Inflammatory macrophage (primary cell): ENCODE measurements at places on chromosomes 3 and 15.

DNA sequence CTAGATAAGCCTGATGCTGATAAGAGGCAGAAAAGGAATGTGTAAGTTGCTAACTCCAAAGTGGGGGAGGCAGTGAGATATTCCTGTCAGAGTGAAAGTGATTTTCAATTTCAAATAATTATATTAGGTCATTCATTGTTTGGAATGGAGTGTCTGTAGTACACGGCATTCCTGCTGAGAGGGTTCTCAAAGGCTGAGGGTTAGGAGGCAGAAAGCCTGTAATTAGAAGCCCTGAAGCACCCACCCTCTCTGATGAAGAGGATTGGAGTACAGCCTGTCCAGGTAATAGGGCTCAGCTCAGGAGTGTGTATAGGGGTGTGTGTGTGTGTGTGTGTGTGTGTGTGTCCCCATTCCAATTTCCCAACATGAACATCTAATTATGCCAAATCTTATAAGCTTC lies 486.8 kb downstream of the MAGI1 start:
- DNase-seq, result no peak

- no peak for DNase-seq
Measured at GRCh38 chr15:29811691-29812383, 10.4 kb downstream of the TJP1 start.

DNA sequence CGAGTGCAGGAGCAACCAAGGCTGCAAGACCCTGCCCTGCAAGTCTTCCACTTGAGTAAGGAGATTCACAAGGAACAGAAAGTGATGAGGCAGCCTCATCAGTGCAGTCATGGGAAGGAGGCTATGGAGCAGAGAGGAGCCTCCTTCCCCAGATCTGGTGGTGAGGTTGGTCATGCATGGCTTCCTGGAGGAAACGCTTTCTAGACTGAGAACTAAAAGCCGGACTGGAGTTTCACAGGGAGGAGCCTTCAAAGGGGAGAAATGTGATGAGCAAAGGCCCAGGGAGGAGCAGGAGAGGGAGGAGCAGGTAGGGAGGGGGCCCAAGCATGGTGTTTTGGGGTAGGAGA lies 139.9 kb downstream of the SRGAP3 start:
- DNase-seq, result peak; percentile 61

GRCh38 chr15:49881866-49882265 lies 237.2 kb downstream of the ATP8B4 start:
- no peak for DNase-seq

DNA sequence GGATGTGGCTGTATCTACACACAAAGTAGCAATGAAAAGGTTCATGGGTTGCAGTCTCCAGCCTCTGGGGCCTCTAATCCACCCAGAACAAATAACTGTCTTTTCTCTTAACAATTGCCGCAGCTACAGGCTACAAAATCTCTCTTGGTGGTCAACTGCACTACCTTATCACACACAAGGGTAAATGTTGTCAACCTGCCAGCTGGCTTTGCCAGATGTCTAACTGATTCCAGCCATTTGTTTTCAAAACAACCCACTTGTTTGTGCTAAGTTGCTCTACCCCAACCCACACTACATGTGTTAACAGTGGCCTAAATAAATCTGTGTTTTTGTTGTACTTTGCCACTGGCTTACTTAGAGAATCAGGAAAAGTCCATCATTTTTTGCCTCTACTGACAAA lies 447.3 kb downstream of the TAFA4 start:
- DNase-seq, result no peak

- DNase-seq, result no peak
Measured at GRCh38 chr15:45251888-45252287, at the start of gene SLC28A2. TSS of gene SLC28A2 (plus strand) at chr15:45252234. CDS start at chr15:45253216, 982 bp downstream.

DNA sequence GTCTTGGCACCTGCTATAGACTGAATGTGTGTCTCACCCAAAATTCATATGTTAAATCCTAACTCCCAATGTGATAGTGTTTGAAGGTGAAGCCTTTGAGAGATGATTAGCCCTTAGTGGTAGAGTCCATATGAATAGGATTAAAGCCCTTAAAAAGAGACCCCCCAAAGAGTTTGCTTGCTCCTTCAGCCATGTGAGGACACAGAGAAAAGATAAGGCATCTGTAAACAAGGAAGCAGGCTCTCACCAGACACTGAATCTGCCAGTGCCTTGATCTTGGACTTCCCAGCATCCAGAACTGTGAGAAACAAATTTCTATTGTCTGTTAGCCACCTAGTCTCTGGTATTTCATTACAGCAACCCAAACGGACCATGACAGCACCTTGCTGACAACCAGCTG lies 16.6 kb downstream of the KPNA1 start:
- no peak for DNase-seq

- DNase-seq, result peak; percentile 95
Measured at GRCh38 chr3:179451265-179452175, at the start of gene GNB4. TSS of gene GNB4 (minus strand) at chr3:179451470. CDS start at chr3:179426200, 25,270 bp downstream.

DNA sequence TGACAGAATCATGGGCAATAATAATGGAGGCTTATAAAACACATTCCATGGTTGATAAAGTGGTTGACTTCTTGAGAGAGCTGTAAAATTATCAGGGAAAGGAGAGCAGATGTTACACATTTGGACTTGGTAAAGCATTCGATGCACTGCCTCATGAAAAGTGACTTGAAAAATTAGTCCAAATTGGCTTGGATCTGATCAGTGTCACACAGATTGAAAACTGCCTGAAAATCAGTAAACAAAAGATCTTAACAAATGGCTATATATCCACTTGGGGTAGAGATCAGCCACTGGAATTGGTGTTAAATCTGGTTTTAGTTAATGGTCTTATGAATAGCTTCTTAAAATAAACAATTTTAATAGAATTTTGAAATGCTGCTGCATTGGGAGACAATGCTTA lies 20.3 kb downstream of the SHOX2 start:
- DNase-seq, result no peak

GRCh38 chr3:110393941-110394340 lies 677.7 kb upstream of the NECTIN3 start:
- no peak for DNase-seq

DNA sequence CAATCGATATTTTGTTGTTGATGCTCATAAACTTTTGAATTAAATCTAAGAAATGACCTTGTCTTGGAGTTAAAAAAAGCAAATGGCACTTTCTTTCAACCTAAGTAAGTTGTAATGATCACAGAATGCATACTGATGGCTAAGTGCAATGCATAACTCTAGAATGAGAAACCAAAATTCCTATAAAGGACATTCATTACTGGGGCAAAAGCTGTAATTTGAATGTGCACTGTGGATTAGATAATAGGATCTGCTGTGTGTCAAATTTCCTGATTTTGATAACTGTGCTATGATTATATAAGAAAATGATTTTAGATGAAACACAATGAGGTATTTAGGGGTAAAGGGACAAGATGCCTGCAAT lies 14.3 kb downstream of the SIAH2 start:
- DNase-seq, result no peak

- DNase-seq, result no peak
Measured at GRCh38 chr3:129794311-129795185, 99.0 kb downstream of the TMCC1 start.

GRCh38 chr15:45456212-45457106 lies 66.1 kb downstream of the SLC30A4 start:
- peak; percentile 96 for DNase-seq

DNA sequence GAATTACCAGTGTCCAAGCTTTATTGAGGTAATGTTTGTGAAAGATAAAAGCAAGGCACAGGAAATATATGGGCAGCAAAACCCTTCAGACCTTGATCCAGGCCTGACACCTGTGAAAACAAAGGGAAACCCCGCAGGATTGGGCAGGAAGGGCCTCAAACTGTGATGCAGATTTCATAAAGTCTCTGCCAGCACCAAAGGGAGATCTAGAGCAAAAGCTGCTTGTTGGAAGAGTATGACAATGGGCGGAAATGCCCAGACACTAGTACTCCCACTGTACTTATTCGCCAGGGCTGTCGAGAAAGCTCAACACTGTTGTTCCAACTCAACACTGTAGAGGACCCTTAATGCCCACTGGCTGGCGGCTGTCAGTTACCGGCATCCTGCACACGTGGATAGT lies 207.9 kb downstream of the CD47 start:
- DNase-seq, result no peak

DNA sequence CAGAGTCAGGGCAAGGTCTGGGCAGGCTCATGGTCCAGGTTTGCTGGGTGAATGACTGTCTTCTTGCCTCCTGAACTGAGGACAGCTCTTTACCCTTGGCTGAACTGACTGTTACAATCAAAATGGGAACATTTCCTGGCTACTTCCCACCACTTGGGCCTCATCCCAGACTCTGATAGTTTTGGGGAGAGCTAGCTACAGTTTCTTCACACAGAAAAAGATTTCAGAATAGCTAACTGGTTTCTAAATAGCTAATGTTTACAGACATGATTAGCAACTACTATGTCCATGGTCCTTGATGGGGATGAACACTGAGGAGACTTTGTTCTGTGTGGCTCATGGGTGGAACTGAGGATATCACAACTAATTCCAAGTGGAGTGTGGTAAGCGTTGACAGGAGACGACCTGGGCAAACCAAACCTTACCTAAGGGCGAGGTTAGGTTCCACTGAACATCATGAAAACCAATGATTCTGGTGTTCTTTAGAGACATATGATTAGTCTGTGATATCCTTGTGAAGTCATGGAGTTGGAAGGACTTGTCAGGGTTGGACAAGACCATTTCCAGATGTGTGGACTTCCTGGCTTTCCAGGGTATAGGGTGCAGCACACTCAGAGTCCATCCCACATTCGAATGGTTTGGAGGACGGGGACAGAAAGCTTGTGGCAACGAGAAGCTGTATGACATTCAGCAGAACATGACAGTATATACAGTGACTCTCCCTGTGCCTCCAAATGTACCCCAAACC lies 7.3 kb downstream of the ALPK3 start:
- DNase-seq, result no peak

DNA sequence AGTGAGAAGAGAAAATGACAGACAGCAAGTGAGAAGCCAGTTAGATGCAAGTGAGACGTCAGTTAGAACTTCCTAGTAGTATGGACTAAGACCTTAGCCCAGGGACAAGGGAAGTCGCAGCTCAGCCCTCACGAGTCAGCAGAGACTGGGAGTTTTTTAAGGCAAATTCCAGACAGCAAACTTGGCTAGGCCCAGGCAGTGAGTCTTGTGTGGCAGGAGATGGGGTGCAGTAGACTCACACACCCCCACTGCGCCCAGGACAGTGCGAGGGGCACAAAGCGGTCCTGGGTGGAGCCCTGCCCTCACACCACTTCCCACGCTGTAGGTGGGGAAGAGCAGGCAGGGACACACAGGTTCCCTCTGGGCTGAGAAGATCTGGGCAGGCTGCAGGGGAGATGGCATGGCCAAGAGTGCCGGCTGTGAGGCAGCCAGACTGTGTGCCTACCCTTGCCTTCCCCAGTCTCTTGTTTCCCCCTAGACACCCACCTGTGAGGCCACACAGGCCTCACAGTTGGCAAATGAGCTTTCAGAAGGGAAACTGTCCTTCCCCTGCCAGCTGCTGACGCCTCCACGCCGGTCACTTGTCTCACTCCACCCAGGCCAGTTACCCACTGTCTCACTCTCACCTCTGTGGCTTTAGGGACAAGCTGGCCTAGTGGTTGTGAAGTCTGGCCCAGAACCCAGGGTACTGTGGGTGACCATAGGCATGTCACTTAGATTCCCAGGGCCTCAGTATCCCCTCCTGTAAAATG lies 13.7 kb upstream of the PRKCD start:
- DNase-seq, result peak; percentile 90

GRCh38 chr3:81581966-81582599 lies 179.4 kb downstream of the GBE1 start:
- DNase-seq, result peak; percentile 27

GRCh38 chr3:56857178-56857577 lies 55.4 kb upstream of the ARHGEF3 start:
- no peak for DNase-seq

GRCh38 chr3:196553551-196553950 lies 14.8 kb downstream of the WDR53 start:
- no peak for DNase-seq

- DNase-seq, result no peak
Measured at GRCh38 chr3:94210256-94210655, 147.4 kb downstream of the NSUN3 start.

GRCh38 chr15:50051811-50052419 lies 67.1 kb downstream of the ATP8B4 start:
- peak; percentile 82 for DNase-seq

- peak; percentile 96 for DNase-seq
Measured at GRCh38 chr3:3126477-3127431, at the start of gene TRNT1. TSS of gene TRNT1 (plus strand) at chr3:3126940. CDS start at chr3:3129041, 2,101 bp downstream.

DNA sequence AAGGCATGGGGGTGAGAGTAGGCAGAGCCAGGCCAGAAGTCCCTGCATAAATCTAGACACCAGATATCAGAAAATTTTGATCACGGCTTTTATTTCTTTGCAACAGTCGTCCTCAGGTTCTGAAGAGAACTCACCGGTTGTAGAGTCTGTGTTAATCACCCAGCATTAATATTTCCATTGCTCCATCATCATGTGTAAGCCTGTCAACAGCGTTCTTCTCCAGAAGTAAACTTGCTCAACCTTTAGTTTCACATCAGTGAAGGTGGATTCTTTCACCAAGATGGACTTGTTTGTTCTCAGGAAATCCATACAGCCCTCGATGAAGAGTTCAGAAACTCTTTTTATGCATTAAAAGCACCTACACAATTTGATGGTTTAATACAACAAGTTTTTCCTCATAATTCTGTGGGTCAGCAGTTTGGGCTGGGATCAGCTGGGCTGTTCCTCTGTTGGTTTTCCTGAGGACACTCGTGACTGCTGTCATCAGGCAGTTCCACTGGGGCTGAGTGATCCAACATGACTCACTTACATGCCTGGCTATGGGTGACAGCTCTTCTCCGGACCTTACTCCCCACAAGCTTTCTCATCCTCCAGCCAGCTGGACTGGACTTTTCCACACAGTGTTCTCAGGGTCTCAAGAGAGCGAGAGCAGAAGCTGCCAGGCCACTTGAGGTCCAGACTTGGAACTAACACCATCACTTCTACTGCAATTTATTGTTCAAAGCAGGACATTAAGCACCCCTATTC lies 303.4 kb downstream of the ZNF621 start:
- DNase-seq, result peak; percentile 42

GRCh38 chr3:151011427-151011826 lies 38.9 kb upstream of the CLRN1 start:
- DNase-seq, result no peak

GRCh38 chr3:51388286-51389029 lies 2.6 kb upstream of the RBM15B start:
- DNase-seq, result peak; percentile 30

GRCh38 chr3:11464356-11464755 lies 179.4 kb downstream of the VGLL4 start:
- DNase-seq, result no peak

GRCh38 chr3:79003994-79004393 lies 763.8 kb downstream of the ROBO1 start:
- DNase-seq, result no peak

GRCh38 chr15:36156879-36157427 lies 422.5 kb upstream of the CDIN1 start:
- DNase-seq, result no peak

GRCh38 chr3:88744896-88745295 lies 362.5 kb upstream of the EPHA3 start:
- no peak for DNase-seq

DNA sequence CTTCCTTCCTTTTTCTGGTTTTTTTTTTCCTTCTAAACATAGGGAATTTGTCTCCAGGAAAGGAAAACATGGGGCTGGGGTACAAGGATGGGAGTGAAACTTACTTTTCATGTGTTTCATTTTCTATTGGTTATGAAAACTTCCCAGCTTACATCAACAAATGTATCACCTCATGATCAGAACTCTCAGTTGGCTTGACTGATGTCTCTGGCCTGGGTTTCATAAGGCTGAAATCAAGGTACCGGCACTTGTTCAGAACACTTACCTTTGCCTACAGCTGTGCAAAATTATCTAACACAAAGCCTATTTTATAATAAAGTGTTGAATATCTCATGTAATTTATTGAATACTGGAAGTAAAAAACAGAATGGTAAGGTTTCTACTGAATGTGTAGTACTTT lies 91.8 kb upstream of the STT3B start:
- DNase-seq, result no peak
